ENCODE measurements at places on chromosomes 2 and 18.

- DNase-seq, result no peak
Observed at GRCh38 chr2:24107-24506, 22.2 kb downstream of the FAM110C start.

DNA sequence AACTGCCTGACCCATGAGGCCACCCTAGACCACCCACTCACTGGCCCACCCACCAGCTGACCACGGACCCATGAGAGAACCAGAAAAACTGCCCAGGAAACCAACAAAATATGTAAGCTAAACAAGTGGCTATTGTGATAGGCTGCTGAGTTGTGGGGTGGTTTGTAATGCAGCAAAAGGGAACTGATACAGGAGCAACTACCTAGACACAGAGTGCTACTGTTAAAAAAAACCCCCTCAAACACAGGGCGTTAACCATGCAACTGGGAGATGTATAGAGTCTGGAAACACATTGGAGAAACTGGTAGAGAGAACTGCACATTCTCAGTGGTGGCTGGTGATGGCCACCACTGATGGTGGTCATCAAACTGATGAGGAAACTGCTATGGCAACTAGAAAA is 206.3 kb upstream of the GYPC start:
- no peak for DNase-seq

DNA sequence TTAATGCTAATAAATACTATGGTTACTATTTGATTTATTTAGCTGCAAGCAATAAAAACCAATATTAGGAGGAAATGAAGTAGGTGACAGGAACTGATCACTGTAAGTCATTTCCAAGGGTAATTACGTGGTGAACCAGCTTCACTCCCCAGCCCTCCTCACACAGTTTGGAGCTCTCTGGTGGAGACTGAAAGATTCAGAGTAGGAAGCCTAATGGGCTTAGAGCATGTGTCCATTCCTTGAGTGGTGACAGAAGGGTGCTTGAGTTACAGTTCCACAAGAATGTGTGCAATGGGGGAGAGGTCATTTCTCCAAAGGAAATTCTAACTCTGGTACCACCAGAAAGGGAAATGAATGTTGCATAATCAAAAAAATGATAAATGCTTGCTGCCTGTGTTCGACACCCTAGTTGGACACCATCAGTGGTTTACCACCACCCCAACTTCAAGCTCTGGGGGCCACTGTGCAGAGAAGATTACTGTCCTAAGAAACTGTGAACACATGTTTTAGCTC is 285.1 kb upstream of the MMADHC start:
- DNase-seq, result no peak

DNA sequence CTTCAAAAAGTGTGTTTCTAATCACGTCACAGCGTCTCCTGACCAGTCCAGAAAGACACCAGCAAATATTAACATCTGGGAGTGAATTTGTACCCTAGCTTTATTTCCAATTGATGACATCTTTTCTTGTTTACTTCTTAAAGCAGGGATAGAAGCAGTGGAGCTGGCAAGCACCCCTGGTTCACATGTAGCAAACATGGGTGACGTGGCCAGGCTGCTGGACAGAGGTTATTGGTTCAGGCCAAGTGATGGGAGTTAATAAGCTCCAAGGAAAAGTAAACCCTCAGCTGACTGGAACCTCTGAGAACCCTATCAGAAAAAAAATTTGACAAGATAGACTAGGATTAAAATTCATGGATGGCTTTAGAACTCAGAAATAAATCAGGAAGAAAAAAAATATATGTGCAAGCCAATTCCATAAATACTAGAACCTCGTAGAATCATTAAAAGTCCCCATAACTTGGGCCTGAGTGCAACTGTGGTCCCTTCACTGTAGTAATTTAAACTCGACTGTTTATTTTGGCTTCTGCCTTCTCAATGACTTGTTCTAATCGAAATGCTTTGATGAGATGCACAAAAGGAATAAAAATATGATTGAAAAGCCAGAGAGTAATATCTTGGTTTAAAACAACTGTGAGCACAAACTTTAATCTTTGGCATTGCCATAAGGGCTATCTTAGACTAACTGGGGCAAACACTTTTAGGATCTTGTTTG is 121.5 kb upstream of the CTAGE1 start:
- no peak for DNase-seq

DNA sequence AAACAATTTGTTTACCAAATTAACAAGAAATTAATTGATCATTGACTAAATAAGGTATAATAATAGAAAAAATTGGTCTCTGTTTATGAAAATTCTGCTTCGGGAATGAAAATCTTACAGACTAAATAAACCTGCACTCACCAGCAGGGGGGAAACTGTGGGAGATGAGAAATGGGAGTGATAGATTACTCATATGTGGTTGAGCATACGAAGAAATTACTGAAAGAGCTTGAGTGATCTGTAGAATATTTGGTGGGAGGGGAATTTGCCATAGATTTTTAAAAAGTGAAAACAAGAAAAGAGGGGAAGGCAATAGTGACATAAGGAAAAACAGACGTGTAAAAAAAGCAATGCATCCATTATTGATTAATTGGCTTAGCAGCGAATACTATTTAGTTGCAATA is 2.2 kb downstream of the HMSD start:
- DNase-seq, result peak; percentile 57

- no peak for DNase-seq
Observed at GRCh38 chr2:100643906-100644501, 81.2 kb downstream of the PDCL3 start.

DNA sequence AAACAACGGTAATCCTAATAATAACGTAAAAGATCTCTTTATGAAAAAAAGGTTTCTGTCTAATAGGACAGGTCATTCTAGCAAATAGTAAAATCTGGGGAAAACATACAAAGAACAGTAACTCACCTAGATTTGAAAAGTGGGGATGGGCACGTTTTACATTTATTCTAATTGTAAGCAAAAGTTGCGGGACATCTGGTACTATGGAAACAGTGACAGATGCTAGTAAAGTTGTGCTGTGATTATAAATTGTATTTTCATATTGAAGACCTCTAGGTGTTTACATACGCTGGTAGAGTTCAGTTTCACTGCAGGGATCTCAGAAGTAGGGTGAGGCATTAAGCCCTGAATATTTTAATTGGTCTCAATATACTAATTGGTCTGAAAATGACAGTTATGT is 422.5 kb downstream of the DPP10 start:
- no peak for DNase-seq

- no peak for DNase-seq
Observed at GRCh38 chr2:126798276-126799140, 100.2 kb upstream of the TEX51 start.

- DNase-seq, result no peak
Observed at GRCh38 chr2:189024901-189025618, 50.9 kb downstream of the COL3A1 start.

DNA sequence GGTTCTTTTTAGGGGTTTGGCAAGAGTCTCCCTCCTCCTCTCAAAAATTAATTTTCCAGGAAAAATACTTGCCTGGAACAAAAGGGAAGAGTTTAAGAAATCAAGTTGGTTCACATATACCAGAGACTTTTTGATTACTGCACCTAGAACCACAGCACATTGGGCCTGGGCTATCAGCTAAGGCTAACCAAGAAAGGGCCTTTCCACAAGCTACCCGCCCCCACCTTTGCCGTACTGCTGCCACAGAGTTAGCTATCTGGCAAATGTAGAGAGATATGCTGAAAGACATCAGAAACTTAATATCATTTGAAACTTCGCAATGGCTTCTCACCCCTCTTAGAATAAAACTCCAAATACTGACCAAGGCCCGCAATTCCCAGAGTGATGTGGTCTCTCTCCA is 76.9 kb downstream of the AAK1 start:
- no peak for DNase-seq

GRCh38 chr2:18479947-18480369 is 80.5 kb downstream of the RDH14 start:
- no peak for DNase-seq

GRCh38 chr18:46061387-46061786 is 10.7 kb downstream of the PSTPIP2 start:
- no peak for DNase-seq

- DNase-seq, result no peak
Observed at GRCh38 chr18:10604182-10604581, 78.4 kb downstream of the NAPG start.

DNA sequence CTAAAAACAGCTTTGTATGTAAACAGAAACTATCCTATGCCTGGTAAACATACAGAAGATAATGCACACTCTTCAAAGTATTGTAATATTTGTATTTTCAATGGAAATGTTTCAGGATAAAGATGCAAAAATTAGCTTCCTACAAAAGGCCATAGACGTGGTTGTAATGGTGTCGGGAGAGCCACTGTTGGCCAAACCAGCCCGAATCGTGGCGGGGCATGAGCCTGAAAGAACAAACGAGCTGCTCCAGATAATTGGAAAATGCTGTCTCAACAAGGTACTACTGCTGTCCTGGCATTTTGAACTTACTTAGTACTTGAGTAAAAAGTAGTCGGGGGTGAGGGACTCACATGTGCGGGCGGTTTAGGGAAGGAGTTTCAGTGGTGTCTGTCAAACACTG is 5.4 kb downstream of the TRAF3IP1 start:
- DNase-seq, result no peak

- DNase-seq, result no peak
Observed at GRCh38 chr2:241728627-241729026, 5.8 kb upstream of the D2HGDH start.

DNA sequence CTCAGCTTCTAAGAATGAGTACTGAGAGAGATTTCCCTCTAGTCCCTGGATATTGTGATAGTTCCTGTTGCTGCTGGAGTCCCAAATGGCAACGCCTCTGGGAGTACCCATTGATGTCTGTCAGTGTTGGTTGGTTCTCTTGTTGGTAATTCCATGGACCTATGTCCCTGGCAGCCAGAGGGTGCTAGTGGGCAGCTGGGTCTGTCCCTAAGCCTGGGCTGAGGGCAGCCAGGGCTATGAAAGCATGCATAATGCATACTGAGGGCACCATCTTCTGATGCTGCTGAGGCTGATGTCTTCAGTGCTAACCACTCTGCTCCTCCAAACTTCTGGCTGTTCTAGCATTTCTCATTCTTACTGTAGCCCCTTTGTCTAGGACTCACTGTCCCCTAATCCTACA is 35.9 kb downstream of the NABP1 start:
- DNase-seq, result no peak

DNA sequence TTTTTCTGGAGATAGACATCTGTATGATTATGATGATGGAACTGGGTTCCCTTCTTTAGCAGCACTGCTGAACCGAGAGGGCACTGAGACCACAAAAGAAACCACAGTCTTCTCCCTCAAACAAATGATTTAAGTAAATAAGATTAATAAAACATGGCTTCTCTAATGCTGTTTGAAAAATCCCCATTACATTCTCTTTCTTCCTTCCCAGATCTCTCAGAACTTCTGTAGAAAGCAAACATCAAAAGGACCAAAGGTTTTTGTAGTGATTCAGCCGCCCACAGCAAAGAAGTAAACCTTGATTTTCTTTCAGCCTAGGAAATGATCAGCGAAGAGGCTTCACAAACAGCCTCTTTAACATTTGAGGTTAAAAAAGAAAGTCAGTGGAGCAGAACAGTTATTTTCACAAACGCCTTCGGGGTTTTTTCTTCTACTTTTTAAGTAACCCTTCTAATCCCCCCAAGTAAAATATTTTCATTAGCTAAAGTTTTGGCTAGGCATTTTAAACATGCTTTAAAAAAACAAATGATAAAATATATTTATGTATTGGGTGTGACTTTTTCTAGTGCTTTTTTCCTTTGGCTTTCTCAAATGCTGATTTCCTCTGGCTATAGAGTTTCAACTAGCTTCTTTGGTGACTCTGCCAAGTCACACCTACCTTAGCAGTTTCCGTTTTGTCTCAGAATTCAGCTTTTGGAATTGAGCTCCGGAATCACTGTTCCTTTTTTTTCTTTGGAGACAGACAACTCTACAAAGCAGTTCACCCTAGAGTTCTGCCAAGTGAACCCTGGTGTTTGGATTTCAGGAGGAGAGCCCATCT is 89.6 kb downstream of the UPP2 start:
- DNase-seq, result peak; percentile 15

DNA sequence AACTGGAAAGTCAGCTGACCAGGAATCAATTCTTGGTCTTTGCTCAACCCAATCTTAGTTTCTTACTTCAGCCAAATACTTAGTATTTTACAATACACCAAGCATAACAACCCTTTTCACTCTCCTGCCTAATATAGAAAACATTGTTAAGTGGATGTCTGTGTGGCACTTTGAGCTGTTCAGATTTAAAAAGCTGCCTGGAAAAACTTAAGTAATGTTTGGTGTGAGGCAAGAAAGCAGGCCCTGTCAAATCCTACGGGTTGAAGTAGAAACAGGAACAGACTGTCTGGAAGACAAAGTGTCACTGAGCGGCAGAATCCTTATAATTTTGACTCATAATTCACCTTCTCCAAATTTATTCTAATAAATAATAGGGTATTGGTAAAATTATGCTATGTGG is 37.1 kb upstream of the FRZB start:
- DNase-seq, result no peak

GRCh38 chr2:216584112-216584511 is 49.1 kb upstream of the IGFBP2 start:
- no peak for DNase-seq

DNA sequence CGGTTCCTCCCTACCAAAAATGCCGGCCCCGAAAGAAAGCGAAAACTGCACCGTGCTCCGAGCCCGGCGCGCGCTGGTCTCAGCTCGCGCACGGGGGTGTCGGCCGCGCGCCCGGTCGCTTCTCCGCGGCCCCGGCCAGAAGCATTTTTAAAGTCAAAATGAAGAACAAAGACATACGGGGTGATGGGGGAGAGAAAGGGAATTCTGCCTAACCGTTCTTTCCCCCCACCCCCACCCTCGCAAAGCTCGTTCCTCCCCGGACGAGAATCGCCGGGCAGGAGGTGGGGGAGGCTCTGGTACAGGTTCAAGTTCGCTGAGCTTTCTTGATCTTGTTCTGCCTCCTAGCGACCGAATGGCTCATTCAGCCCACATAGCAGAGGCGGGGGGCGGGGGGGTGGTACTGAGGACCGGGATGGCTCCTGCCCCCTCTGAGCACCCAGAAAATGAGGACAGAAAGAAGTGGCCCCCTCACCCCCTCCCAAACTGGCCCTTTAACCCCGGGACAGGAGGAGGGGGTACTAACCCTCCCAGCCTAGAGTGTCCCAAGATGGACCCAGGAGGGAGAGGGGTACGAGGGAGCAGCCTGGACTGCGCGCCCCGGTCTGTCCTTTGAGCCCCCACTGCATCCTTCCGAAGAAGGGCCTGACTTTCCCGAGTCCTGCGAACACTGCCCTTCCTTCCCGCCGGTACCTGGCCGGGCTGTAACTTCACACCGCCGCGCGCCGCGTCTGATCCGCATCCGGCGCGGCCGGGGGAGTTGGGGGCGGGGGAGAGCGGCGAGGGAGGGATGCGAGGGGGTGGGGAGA is 3.1 kb downstream of the BCL11A start:
- peak; percentile 90 for DNase-seq

- DNase-seq, result no peak
Observed at GRCh38 chr2:21970971-21971370, 847.2 kb downstream of the TDRD15 start.

GRCh38 chr2:174561972-174562370 is 35.6 kb downstream of the WIPF1 start:
- no peak for DNase-seq

GRCh38 chr2:75807992-75808391 is 97.3 kb upstream of the GCFC2 start:
- DNase-seq, result no peak

- no peak for DNase-seq
Observed at GRCh38 chr2:119137502-119137901, 21.0 kb downstream of the C1QL2 start.

GRCh38 chr2:83435989-83436388 is 1023.1 kb downstream of the SUCLG1 start:
- no peak for DNase-seq

- peak; percentile 96 for DNase-seq
Observed at GRCh38 chr18:3297025-3297984, 35.4 kb downstream of the MYL12B start.

Data from iris pigment epithelial cell (primary cell).